ENCODE measurements at places on chromosomes 4 and X.

DNA sequence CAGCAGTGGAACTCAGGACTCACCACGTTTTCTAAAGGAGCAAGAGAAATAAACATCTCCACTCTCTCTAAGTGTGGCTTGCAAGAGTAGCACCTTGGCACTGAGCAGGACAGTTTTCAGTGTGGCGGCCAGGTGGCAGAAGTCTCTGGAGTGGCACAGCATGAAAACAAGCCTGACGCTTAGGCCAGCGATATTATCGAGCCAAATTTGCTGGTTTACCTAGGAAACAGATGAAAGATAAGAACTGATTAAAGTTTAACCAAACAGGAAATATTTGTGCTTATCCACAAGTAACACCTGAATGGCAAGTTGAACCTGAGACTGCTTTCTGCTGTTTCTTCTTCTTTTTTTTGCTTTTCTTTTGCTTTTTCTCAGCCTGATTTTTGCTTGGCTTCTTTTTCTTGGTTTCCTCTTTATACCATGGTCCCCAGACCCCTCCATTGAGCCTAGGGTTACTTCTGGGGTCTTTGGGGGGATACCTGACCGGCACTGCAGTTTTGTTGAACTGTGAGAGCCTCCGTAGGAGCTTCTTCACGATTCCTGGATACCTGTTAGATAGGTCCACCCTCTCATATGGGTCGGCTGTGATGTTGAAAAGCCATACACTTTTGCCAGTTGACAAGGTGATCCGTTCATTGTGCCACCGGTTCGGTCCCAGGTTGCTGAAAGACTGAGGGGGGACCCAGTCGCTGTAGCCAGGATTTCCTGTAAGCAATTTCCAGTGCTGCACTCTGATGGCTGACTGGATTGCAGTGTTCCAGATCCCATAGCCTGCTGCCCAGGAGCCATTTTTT, 77.3 kb downstream of the ARSJ start:
- DNase-seq, result peak; percentile 16

GRCh38 chr4:108042927-108043326, 53.2 kb downstream of the HADH start:
- no peak for DNase-seq

DNA sequence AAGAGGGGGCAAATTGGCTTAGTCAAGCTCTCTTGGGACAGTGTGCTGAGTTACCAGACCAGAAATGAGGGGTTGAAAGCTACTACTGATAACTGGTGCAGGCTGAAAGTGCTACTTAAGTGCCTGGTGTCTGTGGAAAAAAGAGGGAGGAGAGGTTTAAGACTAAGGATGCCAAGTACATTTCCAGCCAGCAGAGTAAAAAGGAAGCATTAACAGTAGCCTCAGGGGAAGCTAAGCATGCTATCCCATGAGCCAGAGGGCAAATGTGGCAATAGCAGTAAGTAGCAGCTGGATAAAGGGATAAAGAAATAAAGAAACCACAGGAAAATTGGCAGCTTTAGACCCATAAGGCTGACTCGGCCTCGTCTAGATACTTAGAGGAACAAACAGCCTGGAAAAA, 196.3 kb upstream of the MAB21L2 start:
- DNase-seq, result no peak

DNA sequence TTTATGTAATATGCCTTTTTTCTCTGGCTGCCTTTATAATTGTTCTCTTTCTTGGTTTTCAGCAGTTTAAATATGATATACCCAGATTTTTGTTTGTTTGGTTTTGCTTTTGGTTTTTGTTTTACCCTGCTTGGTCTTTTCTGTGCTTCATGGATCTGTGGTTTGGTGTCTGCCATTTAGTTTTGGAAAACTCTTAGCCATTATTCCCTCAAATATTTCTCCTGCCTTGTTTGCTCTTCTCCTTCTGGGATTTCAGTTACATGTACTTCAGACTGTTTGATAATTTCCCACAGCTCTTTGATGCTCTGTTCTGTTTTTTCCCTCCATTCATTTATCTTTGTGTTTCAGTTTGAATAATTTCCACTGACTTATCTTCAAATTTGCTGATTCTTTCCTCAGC, 223.1 kb upstream of the BCOR start:
- no peak for DNase-seq

DNA sequence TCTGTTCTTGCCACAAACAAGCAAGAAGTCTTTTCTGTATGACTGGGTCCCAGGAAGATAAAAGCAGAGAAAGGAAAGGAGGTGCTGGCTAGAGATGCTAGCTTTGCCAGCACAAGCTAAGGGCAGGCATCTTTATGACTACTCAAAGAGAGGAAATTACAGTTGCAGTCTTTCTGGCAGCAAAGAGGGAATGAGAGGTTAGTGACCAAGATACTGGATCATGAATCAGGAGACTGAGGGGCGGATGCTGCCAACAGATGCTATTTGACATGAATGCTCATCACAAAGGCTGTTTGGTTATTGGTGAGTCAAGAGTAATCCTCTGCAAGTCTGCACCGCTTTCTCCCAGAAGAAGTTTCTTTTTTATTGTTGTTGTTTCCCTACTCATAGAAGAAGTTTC, 5.5 kb upstream of the XIAP start:
- DNase-seq, result no peak

GRCh38 chr4:152936446-152937335, 568 bp downstream of the FHDC1 start:
- DNase-seq, result peak; percentile 8

DNA sequence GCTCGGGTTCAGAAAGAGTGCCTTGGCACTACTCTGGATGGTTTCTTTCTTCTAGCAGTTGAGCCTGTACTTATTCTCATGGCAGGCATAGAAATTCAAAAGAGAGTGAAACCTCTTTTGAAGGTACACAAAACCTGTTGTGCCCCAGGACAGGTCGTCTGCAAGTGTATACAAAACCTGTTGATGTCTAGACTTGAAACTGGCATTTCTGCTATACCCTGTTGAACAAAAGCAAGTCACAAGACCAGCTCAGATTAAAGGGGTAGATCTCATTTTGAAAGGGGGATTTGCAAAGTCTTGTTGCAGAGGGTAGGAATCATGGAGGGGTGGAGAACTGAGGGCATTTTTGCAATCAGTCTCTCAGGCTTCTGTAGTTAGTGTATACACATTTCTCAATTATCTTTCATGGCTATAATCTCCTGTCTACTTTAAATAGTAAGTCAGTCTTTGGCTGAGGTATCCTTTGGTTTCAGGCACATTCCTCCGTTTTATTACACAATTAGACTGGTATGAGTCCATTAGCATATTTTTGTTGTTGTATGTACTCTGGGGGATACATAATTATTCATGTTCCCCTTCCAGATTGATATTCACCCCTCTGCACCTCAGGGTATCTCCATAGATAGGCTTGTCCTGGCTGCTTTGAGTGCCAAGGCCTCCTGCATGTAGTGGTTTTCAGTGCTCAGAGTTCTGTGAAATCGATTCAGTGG, 251.4 kb downstream of the DTHD1 start:
- DNase-seq, result no peak

DNA sequence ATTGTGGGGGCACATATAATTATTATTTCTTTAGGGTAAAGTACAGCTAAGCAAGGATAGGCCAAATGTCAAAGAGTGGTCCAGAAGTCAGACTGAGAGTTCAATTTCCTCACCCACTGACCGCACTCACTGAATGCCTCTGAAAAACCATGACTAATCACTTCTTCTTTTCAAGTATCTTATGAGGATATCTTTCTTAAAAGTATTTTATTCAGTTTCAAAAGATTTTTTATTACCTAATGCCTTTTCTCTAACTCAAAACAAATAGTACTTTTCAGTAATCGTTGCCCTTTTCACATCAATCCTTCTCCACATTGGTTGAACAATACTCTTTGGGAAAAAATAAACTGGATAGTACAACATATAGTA, 61.7 kb upstream of the CAMK2D start:
- no peak for DNase-seq

DNA sequence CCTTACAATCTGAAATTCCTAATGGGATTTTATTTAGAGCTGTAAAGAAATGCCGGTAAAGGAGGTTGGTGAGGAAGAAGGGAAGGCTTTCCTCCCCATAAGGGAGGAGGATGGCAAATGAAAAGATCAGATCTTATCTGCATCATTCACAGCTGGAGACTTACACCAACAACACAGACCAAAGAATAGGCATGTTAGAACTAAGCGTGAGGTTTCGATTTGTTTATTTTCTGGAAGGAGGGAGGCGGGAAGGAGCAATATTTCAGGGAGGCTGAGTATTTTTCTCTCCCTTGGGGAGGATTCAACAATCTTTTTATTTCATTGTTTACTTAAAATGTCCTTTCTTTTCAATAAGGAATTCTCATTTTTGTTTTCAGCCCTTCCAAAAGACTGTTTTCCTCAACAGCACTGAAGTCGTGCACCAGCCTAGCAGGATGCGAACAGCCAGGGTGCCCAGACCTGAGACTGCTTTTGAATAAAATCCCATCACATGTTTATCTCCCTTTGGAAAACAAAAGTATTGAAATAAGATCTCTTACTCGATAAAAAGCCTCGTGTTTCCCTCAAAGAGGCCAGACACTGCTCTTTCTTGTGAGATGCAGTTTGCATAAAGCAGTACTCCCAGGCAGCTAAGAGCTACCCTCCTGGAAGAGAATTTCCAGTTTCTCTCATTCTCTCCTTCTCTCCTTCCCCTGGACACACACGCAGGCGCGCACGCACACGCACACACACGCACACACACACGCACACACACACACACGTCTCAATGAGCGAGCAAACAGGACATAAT, 236.1 kb downstream of the MGST2 start:
- no peak for DNase-seq

GRCh38 chrX:7214251-7214650, 66.3 kb upstream of the PUDP start:
- no peak for DNase-seq

DNA sequence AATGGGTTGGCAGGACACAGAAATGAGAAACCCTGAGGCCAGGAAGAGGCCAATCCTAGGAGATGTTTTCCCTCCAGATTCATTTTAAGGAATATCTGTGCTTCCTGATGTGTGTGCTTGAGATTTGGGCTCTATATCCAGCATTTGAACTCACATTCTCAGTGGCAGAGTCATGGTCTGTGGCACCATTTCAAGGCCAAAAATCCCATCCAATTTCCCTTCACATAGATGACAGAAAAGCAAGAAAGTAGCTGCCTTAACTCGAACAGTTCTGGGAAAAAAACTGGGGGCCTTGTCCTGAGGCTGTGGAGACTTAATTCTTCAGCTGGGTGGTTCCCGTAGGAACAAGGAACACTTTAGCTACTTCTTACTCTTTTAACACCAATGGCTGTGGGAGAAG, 27.4 kb downstream of the TAF7L start:
- DNase-seq, result no peak

GRCh38 chr4:61531188-61531587, 331.1 kb downstream of the ADGRL3 start:
- no peak for DNase-seq

GRCh38 chr4:71375494-71375893, 36.7 kb downstream of the SLC4A4 start:
- DNase-seq, result no peak

DNA sequence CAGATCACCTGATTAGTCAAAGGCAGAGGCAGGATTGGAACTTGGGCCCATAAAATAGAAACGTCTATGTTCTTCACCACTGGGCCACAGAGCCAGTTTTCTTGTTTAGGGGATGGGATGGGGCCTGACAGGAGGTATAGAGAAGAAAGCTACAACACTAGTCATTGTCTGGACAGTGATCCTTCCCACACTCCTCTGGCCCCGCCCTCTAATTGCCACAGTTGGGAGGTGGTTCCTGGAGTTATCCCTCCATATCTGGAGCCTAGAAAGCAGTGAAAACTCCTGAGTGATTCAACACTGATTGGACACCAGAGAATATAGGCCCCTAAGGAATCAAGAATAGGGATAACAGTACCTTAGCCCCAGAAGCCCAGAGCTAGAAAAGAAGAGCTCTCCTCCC, 22.9 kb downstream of the RASL11B start:
- no peak for DNase-seq

DNA sequence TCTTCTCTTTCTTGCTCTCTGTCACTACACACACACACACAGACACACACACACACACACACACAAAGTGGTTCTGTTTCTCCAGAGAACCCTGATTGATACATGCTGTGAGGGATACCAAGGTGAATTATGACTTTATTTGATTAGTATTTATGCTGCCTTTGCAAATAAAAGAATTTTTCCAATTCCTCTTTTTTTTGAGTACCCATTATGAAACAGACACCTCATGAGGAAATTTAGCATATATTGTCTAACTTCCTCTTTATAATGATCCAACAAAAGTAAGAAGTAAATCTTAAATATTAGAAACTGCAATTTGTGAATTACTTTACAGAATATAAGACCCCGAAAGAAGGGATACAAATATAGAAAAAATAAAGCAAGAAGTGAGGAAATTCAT, 14.3 kb upstream of the RAB28 start:
- no peak for DNase-seq

DNA sequence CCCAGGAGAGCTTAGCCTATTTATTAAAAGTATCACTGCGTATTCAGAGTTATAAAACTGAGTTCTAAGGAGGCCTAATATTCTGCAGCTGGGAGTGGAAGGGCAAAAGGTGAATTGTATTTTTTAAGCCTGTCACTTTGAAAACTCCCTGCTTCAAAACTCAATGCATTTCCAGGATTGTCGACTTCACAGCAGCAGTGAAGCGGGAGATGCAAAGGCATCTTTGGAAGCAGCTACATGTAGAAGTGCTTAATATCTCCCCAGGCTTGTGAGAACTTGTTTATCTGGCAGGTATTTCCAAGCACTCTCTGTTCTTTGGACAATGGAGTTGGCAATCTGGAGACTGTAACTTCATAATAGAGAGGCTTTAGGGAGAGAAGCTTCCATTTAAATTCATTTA, 717.5 kb upstream of the SLIT2 start:
- DNase-seq, result no peak

GRCh38 chr4:14348506-14348905, 653.8 kb upstream of the CPEB2 start:
- DNase-seq, result no peak

DNA sequence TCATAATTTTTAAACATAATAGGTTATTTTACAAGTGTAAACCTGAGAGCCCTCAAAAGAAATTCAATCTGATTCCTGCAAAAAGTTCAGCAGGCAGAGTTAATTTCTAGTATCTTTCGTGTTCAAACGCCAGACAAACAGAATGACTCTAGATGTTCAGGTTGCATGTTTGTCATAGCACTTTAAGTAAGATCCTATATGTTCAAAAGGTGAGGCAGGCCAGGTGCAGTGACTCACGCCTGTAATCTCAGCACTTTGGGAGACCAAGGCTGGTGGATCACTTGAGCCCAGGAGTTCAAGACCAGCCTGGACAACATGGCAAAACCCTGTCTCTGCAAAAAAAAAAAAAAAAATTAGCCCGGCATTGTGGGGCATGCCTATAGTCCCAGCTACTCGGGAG, 1.1 kb upstream of the RASSF6 start:
- no peak for DNase-seq

DNA sequence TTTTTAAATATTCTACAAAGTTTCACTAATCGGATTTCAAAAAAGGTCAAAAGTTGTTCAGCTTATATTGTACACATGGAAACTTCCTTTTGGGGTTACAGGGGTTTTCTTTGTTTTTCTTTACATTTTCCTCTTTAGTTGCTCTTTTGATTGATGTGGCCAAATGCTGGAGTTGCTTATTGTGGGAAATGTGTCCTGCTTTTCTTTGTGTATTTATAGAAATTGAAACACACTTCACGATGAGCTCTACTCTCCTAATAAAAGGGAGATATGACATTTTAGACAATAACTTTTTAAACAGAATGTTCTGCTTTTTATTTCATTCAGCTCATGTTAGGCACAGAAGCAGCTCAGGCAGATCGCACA, 50.7 kb upstream of the SPRY1 start:
- no peak for DNase-seq
